Natural killer cell (primary cell): ENCODE measurements at places on chromosomes 13 and 19. TPM values are rescaled to one million over a fixed set of nuclear protein-coding genes. Genes with fewer than 3 reads are reported as not detected.

GRCh38 chr19:20066861-20067260 is 10.9 kb upstream of the ZNF90 start:
- H3K4me3 ChIP-seq = no peak overlapping the region
- H3K4me1 ChIP-seq = no peaks in the 10 kb centered on the region
- no peak overlapping the region for H3K27ac ChIP-seq

GRCh38 chr13:45046445-45046844 is 57.1 kb downstream of the GPALPP1 start:
- no peaks in the 10 kb centered on the region for H3K36me3 ChIP-seq
- H3K27me3 ChIP-seq = no peaks in the 10 kb centered on the region
- H3K4me1 ChIP-seq = peaks cover 9% of the 10 kb centered on the region

GRCh38 chr13:72453161-72453560 is 274.3 kb downstream of the MZT1 start:
- no peak overlapping the region for H3K4me3 ChIP-seq
- DNase-seq = no peak
- no peaks in the 10 kb centered on the region for H3K4me1 ChIP-seq
- no peaks in the 10 kb centered on the region for H3K36me3 ChIP-seq

The DDX39A gene
- 397 TPM for total RNA-seq

DNA sequence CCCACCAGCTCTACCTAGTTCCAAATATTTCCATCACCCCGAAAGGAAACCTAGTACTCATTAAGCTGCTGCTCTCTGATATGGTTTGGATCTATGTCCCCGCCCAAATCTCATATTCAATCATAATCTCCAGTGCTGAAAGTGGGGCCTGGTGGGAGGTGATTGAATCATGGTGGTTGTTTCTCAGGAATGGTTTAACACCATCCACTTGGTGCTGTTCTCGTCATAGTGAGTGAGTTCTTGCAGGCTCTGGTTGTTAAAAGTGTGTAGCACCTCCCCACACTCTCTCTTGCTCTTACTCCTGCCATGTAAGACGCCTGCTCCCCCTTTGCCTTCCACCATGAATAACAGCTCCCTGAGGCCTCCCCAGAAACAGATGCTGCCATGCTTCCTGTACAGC is 43.4 kb upstream of the MED4 start:
- H3K27me3 ChIP-seq = no peaks in the 10 kb centered on the region
- no peaks in the 10 kb centered on the region for H3K4me1 ChIP-seq
- H3K27ac ChIP-seq = no peak overlapping the region

The SPRED3 gene
- 4.2 TPM for total RNA-seq

DNA sequence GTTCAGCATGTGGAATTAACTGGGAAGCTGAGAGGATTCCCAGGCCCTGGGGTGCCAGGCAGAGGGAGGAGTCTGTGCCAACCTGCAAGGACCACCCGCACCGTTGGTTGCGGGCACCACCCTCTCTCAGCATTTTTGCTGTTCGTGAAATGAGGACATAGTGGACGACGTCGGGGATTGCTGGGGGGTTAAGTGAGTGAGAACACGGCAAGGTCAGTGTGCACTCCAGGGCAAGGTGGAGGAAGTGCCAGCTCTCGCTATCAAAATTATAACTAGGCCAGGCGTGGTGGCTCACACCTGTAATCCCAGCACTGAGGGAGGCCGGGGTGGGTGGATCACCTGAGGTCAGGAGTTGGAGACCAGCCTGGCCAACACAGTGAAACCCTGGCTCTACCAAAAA is 2.2 kb downstream of the FXYD3 start:
- no peak overlapping the region for H3K4me3 ChIP-seq
- no peak overlapping the region for H3K27ac ChIP-seq
- H3K36me3 ChIP-seq = no peaks in the 10 kb centered on the region
- H3K27me3 ChIP-seq = peaks cover 5% of the 10 kb centered on the region

DNA sequence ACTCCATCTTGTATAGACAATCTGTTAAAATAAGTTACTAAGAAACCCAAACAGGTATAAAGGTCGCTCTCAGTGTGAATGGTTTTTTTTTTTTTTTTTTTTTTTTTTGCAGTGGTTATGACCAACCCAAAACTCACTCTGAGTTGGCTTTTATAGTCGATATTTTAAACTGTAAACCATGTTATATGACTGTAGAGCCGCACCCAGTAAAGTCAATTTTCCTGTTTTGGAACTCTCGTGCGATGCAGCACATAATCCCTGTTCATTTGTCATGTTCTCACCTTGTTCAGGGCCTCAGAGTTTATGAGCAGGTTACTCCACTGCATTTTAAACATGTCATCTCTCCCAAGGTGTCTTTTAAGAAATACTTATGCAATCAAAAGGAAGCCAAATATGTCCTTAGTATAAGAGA is 112.5 kb downstream of the KLF5 start:
- DNase-seq = no peak
- no peaks in the 10 kb centered on the region for H3K36me3 ChIP-seq
- no peak overlapping the region for H3K4me3 ChIP-seq
- H3K4me1 ChIP-seq = no peaks in the 10 kb centered on the region

The IGFL1 gene
- not detected for total RNA-seq

GRCh38 chr13:100350601-100351000 is 238.0 kb downstream of the GGACT start:
- H3K4me3 ChIP-seq = no peak overlapping the region
- no peak overlapping the region for H3K27ac ChIP-seq
- DNase-seq = no peak
- H3K27me3 ChIP-seq = no peaks in the 10 kb centered on the region
- H3K36me3 ChIP-seq = no peaks in the 10 kb centered on the region
- no peaks in the 10 kb centered on the region for H3K4me1 ChIP-seq

GRCh38 chr19:16824658-16825311 is 4.4 kb upstream of the SIN3B start:
- no peak overlapping the region for H3K27ac ChIP-seq
- no peak overlapping the region for H3K4me3 ChIP-seq

The ERFL gene
- total RNA-seq = 1.5 TPM

DNA sequence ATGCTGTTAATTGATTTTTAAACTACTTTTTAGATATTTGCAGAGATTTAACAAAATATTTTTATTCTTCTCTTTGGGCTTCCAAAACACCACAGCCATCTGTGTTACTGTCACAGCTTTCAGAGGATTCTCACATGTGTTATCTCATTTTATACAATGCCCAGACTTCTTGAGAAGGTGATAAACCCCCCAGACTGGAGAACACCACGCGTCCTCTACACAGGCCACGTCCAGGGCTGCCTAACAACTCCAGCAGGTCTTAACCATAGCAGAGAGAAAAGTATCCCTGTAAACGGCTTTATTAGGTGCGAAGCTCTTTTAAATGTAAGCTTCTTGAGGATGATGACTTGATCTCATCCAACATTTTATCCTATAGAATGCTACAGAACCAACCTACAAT is 2.0 kb downstream of the GPR183 start:
- H3K27ac ChIP-seq = peak overlapping the region; percentile 73
- peaks cover 19% of the 10 kb centered on the region for H3K36me3 ChIP-seq
- peak overlapping the region; percentile 40 for H3K4me3 ChIP-seq
- H3K27me3 ChIP-seq = no peaks in the 10 kb centered on the region
- DNase-seq = no peak
